ENCODE measurements at places on chromosomes 6 and 20. TPM values are rescaled to one million over a fixed set of nuclear protein-coding genes. Genes with fewer than 3 reads are reported as not detected.
A peak's percentile ranks its signal among the peaks of the same experiment; 100 is the strongest.

GRCh38 chr6:72905705-72906478 lies 284.0 kb downstream of the KCNQ5 start:
- no peak for DNase-seq

- no peak for DNase-seq
These were observed 73.2 kb downstream of the LY86 start for GRCh38 chr6:6661684-6662083.

GRCh38 chr6:44263354-44264100 lies 1.8 kb downstream of the NFKBIE start:
- DNase-seq, result no peak

Gene PAK1IP1
- total RNA-seq, result 27.9 TPM

Gene CRIP3
- total RNA-seq, result 0.34 TPM

Gene KIF25
- total RNA-seq, result not detected

Gene SLC17A1
- total RNA-seq, result 0.32 TPM

Gene EFHC1
- 1.6 TPM for total RNA-seq

- no peak for DNase-seq
These were observed 284.1 kb upstream of the PLN start for GRCh38 chr6:118263921-118264486.

DNA sequence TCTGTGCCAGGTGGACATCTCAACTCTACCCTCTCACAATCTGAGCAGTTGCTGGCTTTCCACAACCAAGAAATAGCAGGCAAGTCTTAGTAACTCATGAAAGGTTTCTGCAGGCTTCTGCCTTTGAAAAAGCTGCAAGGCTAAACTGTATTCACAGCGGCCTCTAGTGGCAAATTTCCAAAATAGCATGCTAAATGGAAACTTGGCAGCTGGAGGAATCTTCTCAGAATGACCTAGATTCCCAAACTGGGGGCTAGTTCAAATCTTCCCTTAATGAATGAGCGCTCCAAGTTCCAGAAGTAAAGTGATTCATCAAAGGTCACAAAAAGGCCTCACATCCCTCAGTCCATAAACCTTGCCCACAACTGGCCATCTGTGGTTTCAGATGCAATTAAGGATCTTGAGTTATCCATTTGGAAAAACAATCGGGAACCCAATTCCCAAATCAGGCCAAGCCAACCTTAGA lies 11.9 kb upstream of the CPNE5 start:
- no peak for DNase-seq

- no peak for DNase-seq
These were observed 103.5 kb upstream of the HS3ST5 start for GRCh38 chr6:114446342-114446741.

DNA sequence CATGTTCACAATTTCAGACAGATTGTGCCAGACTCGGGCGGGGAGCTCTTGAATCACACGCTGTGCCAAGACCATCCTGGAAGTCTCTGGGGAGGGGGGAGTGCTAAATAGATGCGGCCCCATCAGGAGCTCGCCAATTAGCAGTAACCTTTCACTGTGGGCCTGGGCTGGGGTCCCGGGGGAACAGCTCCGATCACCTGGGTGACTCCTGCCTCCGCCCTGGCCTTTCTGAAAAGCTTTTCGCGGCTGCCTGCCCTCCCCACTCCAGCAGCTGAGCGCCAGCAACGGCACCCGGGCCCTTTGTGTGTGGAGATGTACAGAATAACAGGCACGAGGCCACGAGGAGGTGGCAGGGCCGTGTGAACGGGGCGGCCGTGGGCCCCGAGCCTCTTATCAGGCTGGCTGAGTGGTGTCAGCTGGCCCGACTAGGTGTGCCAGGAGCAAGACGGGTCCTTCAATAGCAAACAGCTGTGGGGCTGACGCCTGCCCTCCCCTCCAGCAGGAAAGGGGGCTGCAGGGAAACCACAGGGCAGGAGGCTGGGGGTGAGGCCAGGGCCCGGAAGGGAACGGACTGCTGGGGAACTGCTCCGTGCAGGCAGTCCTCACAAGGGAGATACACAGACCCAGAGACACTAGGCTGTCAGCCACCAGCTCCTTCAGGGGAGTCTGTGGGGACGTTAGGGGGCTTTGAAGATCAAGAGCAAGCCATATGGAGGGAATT lies 56.8 kb downstream of the NOL4L start:
- no peak for DNase-seq

DNA sequence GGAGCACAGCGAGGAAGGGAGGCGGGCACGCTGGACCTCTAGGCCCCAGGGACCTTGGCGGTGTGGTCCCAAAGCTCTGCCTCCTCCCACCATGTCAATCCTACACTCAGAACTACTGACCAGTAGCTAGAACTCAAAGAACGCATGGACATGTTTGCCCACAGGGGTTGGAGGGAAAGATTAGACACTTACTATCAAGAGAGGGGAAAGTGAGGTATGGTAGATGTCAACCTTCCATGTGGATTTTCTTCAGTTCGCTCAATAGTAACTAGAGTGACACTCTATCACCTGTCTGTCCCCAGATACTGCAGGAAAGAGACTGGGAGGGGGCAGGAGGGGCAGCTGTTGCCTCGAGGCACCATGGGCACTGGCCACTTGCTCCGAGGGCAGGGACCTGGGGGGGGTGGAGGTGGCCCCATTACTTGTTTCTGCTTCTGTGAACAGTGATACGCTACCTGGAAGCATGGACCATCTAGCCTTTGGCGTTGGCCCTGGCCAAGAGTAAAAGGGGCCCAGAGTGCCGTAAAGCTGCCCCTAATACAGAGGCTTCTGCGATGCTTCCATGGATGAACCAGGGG lies 912 bp upstream of the DIDO1 start:
- DNase-seq, result no peak

GRCh38 chr20:5950271-5951031 lies at the start of the genes MCM8 and TRMT6:
MCM8 (plus strand) TSS chr20:5950652; CDS start chr20:5952016, 1,364 bp downstream.
TRMT6 (minus strand) TSS chr20:5950533; CDS start chr20:5950405, 128 bp downstream.
- DNase-seq, result peak; percentile 95

Gene BMP7
- not detected for total RNA-seq

Gene FAM217A
- not detected for total RNA-seq

Gene FUT9
- not detected for total RNA-seq

- no peak for DNase-seq
These were observed 200.9 kb downstream of the EDN1 start for GRCh38 chr6:12490904-12491571.

DNA sequence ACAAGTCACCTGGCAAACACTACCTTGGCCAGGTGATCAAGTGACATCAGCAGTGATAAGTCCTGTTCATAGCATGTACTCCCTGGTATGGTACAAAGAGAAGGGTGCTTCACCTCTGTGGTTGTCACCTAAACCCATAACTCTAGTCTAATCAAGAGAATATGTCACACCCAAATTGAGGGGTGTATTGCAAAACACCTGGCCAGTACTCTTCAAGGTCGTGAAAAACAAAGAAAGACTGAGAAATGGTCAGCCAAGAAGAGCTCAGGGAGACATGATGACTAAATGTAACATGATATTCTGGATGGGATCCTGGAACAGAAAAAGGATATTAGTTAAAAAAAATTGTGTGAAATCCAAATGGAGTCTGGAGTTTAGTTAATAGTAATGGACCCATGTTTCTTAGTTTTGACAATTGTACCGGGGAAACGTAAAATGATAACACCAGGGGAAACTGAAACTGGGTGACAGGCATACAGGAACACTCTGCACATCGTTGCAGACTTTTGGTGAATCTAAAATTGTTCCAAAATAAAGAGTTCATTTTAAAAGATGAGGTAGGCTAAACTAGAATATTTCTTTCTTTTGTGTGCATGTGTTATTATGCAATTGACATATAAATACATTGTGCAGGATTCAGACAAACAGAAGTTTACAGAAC lies 262.0 kb downstream of the CDC5L start:
- DNase-seq, result no peak

- peak; percentile 46 for DNase-seq
These were observed 138.9 kb downstream of the TMEM242 start for GRCh38 chr6:157184202-157185015.

Gene FLRT3
- total RNA-seq, result not detected

Data from activated T-helper 2 cell treated with anti-CD3 and anti-CD28 coated beads, Interferon-gamma antibody, Interleukin-2, Interleukin-4, amounts not matched to agents 10 μg/mL and 5 μg/mL and 100 μg/mL, durations not matched to agents 14 hours and 24 hours and 36 hours (primary cell).